CD8-positive, alpha-beta T cell (primary cell): ENCODE measurements at places on chromosomes 11 and 22. TPM values are rescaled to one million over a fixed set of nuclear protein-coding genes. Genes with fewer than 3 reads are reported as not detected.

GRCh38 chr11:17392872-17393271, 4.4 kb upstream of the KCNJ11 start:
- DNase-seq: no peak

- no peak for DNase-seq
Measured at GRCh38 chr22:38273135-38273826, 471 bp upstream of the TMEM184B start.

- DNase-seq: no peak
Measured at GRCh38 chr22:27416511-27417420, 384.8 kb downstream of the MN1 start.

GRCh38 chr22:46659791-46660186, 39.6 kb downstream of the GRAMD4 start:
- DNase-seq: no peak

DNA sequence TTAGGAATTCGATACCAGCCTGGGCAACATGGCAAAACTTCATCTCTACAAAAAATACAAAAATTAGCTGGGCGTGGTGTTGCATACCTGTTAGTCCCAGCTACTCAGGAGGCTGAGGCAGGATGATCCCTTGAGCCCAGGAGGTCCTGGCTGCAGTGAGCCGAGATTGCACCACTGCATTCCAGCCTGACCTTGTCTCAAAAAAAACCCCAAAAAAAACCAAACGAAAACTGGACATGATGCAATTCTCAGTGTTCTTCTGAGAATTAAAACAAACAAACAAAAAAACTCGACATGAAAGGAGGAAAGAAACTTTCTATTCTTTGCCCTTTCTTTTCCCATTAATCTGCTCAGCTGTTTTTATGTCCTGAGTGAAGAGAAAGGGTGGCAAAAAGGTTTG, 7.4 kb downstream of the MED17 start:
- DNase-seq: no peak

DNA sequence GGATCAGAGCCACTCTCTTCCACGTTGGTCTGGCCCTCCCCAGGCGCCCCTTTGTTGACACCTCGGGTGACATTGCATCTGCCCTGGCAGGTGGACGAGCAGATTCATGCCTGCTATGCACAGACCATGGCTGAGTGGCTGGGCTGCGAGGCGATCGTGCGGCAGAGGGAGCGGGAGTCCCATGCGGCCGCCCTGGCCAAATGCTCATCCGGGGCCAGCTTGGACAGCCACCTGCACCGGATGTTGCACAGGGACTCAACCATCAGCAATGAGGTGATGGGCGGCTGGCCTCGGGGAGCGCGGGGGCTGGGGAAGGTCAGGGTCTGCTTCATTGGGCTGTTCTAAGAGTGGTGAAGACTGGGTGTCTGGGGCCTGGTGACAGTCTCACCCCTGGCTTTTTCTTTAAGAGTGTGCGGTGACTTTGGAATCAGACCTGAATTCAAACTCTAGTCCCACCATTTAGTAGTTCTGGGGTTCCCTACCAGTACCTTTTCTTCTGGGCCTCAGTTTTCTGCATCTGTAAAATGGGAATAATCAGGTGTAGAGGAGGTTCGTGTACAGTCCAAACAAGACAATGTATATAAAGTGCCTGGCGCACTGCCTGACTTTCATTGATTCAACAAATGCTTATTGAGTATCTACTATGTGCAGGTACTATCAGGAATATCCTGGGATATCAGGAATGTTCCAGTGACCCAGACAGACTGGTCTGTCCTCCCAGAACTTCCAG, 53.0 kb downstream of the LHFPL7 start:
- DNase-seq: no peak

DNA sequence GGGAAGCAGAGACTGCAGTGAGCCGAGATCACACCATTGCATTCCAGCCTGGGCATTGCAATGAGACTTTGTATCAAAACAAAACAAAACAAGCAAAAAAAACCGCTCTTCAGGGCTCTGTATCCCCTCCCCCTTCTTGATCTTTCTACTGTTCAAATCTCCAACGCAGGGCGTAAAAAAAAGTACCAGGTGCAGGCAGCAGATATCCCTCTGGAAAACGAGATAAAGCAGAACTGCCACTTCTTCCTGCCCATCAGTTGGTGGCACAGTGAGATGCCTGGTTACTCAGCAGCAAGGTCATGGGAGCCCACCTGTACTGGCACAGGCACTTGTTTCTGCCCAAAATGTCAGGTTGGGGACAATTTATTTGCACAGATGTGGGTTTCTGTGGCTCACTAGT, 11.2 kb downstream of the CCS start:
- no peak for DNase-seq

DNA sequence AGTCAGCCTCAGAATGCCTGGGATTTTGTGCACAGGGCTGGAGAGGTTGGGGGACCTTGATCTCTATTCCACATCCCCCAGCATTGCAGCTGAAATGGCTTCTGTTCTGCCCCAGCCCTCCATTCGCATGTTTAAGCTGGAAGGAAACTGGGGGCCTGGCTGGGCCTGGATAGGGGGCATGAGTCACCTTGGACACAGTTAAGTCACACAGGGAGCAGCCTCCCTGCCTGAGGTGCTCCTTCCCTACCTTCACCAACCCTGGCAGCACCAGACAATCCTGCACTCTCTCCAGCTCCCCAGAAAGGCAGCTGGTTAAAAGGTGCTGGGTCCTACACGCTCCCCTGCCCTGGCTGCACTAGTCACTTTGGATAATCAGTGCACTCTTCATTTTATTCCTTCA, 763 bp downstream of the SMIM45 start:
- DNase-seq: no peak

GRCh38 chr11:96180341-96180740, 162.7 kb downstream of the MAML2 start:
- DNase-seq: no peak

DNA sequence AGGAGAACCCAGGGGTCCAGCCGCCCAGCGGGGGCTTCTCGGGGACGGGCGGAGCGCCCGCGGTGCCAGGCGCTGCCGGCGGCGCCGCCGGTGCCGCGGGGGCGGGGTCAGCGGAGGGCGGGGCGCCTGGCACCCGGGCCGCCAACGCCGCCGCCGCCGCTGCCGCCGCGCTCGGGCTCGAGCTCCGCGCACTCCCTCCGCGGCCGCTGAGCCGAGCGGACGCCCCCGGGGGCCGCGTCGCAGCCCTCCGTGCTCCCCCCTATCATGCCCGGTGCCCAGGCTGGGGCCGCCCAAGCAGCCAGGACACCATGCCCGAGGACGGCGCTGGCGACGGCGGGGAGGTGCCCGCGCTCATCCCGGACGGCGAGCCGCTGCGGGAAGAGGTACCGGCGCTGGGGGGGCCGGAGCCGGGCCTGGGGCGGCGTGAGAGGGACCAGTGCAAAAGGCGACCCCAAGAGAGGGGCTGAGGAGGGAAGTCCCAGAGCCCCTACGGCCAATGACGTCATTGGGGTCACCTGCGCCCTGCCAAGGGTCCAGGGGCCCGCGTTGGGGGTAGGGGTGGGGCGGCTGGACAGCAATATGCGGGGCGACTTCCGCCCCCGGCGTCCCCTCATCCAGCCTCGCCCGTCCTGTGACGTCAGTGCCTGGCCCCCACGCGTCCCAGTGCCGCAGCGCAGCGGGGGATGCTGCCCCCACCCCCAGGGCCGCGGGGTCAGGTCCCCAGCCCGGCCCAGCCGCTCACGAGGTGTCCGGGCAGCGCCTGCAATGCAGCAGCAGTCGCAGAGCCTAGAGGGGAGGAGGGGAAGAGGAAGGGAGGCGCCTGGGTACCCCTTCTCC, at the start of gene TMEM151A:
TSS of gene TMEM151A (plus strand) at position 189 of the 837 bp plus-strand sequence. CDS start at position 309, 120 bp downstream.
- DNase-seq: no peak

- no peak for DNase-seq
Measured at GRCh38 chr22:33785283-33785968, 134.8 kb downstream of the LARGE1 start.

DNA sequence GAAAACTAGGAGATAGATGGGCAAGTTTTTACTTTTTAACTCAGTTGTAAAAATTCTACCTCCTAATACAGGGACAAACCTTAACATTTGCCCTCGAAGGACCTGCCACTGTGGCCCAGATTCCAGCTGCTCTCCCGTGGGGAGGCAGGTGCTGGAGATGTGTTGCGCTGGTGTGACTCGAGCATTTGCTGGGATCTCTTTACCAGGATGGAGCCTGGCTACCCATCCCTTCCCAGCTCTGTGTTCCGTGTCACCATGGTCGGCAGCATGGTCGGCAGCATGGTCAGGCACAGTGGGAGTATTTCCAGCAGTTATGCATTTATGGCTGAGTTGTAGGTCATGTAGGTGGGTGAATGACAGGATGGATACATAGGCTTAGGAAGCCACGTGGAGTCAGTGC, 41.1 kb downstream of the OTOG start:
- no peak for DNase-seq

DNA sequence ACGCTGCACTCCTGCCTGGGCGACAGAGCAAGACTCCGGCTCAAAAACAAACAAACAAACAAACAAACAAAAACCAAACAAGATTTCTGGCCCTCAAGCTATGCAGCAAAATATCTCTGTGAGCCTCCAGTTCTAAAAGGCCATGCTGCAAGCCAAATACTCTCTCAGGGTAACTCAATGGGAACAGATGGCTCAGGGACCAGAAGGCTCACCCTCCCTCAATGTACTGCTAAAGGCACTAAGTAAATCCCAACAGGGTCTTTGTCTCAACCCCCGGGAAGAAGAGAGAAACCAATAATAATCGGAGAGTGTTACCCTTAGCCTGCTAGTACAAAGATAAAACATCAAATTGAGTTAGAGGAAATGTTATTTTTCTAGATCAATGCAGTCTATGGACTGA, 119.7 kb upstream of the ZC3H12C start:
- no peak for DNase-seq

GRCh38 chr11:3088806-3089205, 31.6 kb upstream of the CARS1 start:
- no peak for DNase-seq

DNA sequence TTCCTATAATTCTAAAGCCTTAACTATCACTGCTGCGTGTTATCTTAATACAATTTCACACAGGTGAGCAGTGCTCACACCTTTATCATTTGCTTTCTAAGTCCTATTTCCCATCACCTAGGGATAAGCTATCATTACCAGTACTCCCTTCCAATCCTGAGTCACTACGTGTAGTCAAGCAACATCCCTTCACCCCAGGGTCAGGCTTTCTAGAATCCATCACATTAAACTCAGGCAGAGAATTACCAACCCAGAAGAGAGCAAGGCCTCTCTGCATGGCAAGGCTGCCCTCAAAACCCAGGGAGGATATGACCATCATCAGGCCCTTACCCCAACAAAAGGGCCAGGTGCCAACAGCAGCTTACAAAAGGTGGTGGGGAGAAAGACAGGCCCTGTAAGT, 9.8 kb downstream of the PACSIN2 start:
- DNase-seq: no peak

DNA sequence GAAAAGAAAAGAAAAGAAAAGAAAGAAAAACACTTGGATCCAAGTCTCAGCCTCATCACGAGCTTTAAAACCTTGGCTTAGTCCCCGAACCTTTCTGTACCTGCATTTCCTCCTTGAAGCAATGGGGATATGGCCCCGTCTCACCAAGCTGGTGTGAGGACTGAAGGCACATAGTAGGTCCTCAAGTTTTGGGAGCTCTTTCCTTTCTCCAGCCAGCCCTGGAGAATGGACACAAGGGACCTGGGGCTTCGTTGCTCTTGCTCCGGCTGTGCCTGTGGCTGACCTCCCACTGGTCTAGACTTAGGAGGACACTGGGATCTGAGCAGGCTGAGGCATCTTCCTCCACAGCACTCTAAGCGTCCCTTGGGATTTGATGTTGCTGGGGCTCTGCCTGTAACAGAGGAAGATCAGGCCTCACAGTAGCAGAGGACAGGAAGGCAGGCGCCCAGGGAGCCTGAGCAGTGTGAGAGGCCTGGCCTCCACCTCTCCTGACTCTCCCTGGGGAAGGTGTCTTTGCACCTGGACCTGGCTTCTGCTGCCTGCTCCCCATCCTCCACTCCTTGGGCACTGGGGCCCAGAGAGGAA, 32.8 kb downstream of the KCNC1 start:
- no peak for DNase-seq

DNA sequence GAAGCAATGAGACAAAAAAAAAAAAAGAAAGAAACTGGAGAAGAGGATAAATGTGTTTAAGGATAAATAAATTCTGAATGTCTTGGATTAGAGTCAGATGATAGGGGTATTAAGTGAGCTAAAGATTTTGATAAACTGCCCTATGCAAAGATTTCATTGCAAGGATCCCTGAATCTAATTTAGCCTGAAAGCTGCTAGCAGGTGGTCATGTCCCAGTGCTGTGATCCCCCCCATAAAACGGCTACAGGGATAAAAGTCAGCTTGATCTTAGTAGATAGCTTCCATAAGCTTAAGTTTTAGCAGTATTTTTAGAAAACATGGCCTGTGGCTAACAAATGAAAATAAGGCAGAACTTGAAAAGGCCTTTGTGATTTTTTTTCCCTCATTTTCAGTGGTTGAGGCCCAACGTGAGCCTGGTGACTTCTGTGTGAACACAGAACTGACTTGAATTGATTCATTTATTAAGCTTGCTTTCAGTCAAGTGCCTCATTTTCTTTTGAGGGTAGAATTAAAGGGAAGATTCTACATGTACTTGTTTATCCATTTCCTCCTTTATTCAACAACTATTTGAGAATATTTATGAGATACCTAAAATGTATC, 44.5 kb downstream of the CD44 start:
- DNase-seq: no peak

DNA sequence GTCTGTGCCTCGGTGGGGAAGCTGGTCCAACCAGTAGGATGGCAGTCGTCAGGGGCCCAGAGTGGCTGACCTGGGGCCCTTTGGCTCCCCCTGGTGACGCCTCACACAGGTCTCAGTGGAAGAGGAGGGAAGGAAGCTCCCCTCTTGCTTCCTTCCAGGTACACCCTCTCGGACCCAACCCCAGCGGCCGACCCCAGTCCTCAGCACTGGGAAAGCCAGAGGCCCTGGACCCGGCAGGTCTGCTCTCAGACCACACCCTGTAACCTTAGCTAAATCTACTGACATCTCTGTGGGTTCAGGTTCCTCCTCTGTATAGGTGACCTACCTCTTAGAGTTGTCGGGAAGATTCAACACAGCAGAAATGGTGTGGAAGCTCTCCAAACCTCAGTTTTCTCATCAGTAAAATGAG, 3.4 kb upstream of the SCUBE1 start:
- peak; percentile 44 for DNase-seq

GRCh38 chr22:37186228-37186996, 1.6 kb downstream of the C1QTNF6 start:
- DNase-seq: no peak

GRCh38 chr22:29002603-29003002, 59.0 kb downstream of the C22orf31 start:
- no peak for DNase-seq

The PAX6 gene
- not detected for total RNA-seq

The CTSW gene
- 200 TPM for total RNA-seq

The NRXN2 gene
- 0.17 TPM for total RNA-seq

The CDC45 gene
- 1.8 TPM for total RNA-seq

The INS gene
- total RNA-seq: not detected

The CASP1 gene
- total RNA-seq: 15.9 TPM

The OTOG gene
- not detected for total RNA-seq

The FIBIN gene
- not detected for total RNA-seq
